ENCODE measurements at places on chromosomes 13 and 19.
A peak's percentile ranks its signal among the peaks of the same experiment; 100 is the strongest.

DNA sequence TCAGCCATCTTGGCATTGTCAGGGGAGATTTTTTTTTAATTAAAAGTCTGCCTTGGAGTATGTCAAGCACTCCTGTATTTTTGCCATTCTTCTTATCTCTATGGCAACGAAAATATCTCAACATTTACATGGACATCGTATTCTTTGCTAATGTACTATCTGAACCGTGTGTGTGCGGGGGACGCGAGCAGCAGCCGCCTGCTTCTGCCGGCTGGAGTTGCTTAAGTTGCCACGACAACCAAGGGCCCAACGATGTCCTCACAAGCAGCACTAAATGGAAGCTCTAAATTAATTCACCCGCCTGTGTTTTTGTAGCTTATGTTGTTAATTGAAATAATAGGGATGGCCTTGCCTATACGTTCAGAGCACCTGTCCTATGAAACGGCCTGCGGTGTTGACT lies 309.5 kb downstream of the TEX29 start:
- DNase-seq: no peak

GRCh38 chr13:80171096-80171495 lies 169.8 kb downstream of the SPRY2 start:
- no peak for DNase-seq

GRCh38 chr19:6737873-6738786 lies 750 bp upstream of the GPR108 start:
- peak; percentile 51 for DNase-seq

DNA sequence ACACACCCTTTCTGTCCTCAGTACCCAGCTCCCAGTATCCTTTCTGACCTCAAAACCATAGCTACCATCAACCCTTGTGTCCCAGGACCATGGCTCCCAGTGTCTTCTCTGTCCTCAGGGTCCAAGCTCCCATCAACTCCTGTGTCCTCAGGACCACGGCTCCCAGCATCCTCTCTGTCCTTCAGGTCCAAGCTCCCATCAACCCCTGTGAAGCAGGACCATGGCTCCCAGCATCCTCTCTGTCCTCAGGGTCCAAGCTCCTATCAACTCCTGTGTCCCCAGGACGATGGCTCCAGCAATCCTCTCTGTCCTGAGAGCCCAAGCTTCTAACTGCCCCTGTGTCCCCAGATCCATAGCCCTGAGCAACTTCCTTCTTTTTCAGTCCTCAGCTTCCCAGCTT lies 1.7 kb upstream of the CADM4 start:
- no peak for DNase-seq

GRCh38 chr13:40756042-40756441 lies 14.9 kb downstream of the MRPS31 start:
- no peak for DNase-seq

GRCh38 chr19:48821633-48822032 lies 10.8 kb upstream of the BCAT2 start:
- no peak for DNase-seq

- DNase-seq: no peak
Observed at GRCh38 chr13:113034451-113035212, 65.6 kb downstream of the MCF2L start.

DNA sequence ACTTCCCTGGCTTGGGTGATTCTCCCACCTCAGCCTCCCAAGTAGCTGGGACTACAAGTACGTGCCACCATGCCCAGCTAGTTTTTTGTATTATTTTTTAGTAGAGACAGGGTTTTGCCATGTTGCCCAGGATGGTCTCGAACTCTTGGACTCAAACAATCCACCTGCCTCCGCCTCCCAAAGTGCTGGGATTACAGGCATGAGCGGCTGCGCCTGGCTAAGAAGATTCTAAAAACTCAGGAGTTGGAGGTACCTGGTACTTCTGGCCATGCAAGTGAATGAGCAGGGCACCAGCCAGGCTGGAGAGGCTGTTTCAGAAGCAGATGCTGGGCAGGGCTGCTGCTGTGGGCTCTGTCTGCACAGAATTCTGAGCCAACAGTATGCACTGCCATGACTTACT lies 6.1 kb downstream of the MZF1 start:
- DNase-seq: no peak

GRCh38 chr19:15222738-15223648 lies 9.3 kb downstream of the EPHX3 start:
- DNase-seq: peak; percentile 62

DNA sequence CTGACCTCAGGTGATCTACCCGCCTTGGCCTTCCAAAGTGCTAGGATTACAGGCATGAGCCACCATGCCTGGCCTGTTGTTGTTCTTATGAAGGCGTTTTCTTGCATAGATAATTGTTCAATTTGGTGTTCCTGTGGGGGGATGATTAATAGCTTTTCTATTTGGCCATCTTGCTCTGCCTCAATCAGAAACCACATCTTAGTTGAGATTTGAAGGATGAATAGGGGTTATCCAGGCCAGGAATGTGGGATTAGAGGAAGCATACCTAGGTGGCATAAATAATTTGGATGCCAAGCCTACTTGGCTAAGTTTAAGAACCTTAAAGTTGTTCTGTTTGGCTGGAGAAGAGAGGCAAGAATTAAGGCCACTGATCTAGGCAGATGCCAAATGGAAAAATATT lies 44.4 kb downstream of the CCNA1 start:
- DNase-seq: no peak

DNA sequence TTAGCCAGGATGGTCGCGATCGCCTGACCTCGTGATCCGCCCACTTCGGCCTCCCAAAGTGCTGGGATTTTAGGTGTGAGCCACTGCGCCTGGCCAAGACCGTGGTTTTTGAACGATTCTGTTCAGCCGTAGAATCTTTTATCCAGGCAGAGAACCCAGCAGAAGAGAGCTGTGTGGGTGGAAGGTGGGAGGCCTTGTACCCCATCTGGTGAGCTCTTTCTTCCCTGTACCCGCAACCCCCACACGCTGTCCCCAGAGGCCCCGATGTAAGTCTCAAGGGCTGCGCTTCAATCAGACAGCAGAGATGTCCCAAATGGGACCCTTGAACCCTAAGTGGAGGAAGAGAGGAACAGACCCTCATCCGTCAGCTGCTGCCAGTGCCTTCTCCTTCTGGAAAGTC lies 3.7 kb downstream of the SLC25A23 start:
- no peak for DNase-seq

- no peak for DNase-seq
Observed at GRCh38 chr19:17348700-17349099, 11.3 kb downstream of the GTPBP3 start.

DNA sequence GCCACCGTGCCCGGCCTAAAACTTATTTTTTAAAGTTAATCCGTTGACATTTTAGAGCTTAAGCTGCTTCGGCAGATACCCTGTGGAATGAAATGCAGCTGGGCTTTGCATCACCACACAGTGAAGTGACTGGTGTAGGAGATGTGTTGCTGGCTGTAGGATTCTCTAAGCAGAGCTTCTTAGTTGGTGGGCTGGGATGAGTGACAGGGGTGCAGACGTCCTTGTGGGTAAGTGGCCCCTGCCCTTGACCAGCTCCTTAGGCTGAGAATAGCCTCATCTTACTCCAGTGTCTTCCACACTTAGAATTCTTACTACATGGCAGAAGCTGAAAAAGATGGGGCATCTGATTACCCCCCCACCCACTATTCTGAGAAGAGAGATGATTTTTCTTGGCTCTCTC lies 11.6 kb downstream of the GATAD2A start:
- no peak for DNase-seq

DNA sequence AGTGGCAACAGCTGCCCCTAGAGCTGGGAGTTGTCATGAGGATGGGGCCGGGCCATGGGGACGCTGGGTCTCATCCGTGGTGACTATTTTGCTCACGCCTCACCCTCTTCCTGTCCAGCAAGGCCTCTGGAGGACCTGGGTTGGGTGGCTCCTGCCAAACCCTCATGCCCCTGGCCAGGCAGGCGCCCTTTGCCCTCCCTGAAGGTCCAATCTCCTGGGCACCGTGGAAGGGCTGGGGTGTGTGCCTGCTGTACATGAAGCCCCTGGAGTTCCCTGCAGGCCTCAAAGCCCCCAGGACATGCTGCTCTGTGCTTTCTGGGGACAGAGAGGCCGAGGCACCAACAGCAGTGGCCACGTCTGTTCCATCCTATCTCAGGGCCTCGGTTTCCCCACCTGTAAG lies 13.8 kb downstream of the LRP3 start:
- no peak for DNase-seq

GRCh38 chr19:6632002-6632621 lies 37.8 kb downstream of the TNFSF14 start:
- peak; percentile 45 for DNase-seq

DNA sequence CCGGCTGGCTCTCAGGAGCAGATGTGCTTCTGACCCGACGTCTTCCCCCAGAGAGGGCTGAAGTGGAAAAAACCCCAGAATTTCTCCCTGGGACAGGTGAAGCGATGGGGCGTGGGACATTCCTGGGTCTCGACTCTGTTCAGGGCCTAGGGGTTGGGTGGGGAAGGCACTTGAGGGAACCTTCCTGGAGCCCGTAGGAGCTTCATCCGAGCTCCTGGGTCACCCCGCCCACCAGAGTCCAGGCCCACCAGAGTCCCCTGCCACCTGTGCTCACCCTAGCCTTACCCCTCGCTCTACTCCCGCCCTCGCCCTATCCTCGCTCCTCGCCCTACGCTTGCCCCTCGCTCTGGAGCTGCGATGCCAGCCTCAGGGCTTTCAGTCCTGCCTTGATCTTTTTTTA lies 23.2 kb downstream of the EPN1 start:
- DNase-seq: no peak

DNA sequence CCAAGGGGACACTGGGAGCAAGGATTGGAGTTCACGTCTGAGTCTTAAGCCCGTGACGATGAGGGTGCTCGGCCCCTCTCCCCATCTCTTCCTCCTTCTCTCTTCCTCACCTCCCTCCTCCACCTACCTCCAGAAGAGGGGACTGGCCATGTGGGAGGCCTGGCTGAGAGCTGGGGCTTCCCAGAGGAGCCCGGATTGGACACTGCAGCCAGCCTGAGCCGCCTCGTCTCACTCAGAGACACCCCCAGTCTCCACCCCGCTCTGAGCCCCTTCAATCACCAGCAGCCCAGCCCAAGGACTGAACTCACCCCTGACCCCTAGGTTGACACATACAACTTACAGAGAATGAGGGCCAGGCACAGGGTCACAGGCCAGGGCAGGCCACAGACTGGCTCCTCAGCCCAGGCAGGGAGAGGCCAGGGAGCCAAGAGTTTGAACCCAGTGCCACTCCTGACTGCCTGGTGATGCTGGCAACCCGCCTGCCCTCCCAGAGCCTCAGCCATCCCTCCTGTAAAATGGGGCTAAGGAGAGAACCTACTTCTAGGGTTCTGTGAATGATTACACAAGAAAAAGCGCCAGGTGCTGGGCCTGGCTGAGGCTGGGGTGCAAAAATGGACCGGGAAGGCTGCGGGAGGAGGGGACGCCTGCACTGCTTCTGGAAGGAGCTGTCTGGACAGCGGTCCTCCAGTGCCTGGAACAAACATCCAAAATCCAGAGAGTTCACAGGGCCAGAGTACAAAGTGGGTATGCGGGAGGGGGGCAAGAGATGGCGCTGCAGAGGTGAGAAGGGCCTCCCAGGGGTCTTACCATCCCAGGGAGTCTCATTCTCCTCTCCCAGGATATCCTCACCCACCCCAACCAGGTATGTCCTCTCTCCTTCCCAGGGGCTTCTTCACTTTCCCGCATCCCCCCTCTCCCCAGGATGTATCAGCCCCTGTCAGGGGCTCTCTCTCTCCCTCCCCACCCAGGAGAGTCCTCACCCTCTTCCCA lies 1.1 kb downstream of the CD79A start:
- DNase-seq: no peak

- no peak for DNase-seq
Observed at GRCh38 chr13:112652512-112653070, 37.2 kb upstream of the ATP11A start.

Data from activated naive CD4-positive, alpha-beta T cell (primary cell).